CD4-positive, alpha-beta memory T cell (primary cell): ENCODE measurements at places on chromosomes 16 and 17.

DNA sequence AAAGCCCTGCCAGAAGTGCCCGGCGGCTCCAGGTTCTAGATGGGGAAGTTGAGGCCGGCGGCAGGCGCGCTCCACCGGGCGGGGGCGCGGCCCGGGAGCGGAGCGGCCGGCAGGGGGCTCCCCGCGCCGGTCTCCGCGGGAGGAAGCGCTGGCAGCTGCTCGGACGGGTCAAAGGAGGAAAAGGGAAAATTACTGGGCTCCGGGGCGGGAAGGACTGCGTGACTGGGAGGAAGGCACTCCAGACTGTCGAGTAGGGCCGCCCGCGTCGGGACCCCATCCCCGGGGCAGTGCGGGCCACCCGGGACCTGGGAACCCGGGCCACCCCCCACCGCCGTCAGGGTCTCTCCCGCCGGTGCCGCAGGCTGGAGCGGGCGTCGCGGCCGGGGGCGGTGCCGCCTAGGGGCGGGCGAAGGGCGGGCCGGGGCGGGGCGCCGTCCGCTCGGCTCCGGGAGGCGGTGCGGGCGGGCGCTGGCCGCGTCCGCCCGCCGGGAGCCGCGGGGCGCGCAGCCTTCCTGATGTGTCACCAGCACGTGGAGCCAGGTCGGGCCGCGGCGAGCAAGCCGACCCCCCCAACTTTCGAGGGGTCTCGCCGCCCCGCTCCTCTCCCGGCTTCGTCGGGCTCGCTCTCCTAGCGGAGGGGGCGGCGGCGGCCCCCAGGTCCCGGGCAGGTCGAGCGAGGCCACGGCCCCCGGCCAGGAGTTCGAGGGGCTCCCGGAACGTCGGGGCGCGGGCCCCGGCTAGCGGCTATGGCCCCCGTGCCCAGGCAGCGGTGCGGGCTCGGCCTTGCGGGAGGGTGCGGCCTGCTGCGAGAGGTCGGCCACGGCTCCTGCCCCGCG lies 167.5 kb downstream of the RAB11FIP4 start:
- no peaks in the 10 kb centered on the region for H3K27me3 ChIP-seq
- H3K36me3 ChIP-seq, result no peaks in the 10 kb centered on the region
- no peak overlapping the region for H3K27ac ChIP-seq
- peaks cover 6% of the 10 kb centered on the region for H3K4me1 ChIP-seq
- peak overlapping the region; percentile 29 for H3K4me3 ChIP-seq

- H3K27ac ChIP-seq, result no peak overlapping the region
- H3K4me3 ChIP-seq, result no peak overlapping the region
- no peaks in the 10 kb centered on the region for H3K36me3 ChIP-seq
- no peak for DNase-seq
- H3K27me3 ChIP-seq, result no peaks in the 10 kb centered on the region
Observed at GRCh38 chr17:5962371-5962770, 107.8 kb upstream of the WSCD1 start.

DNA sequence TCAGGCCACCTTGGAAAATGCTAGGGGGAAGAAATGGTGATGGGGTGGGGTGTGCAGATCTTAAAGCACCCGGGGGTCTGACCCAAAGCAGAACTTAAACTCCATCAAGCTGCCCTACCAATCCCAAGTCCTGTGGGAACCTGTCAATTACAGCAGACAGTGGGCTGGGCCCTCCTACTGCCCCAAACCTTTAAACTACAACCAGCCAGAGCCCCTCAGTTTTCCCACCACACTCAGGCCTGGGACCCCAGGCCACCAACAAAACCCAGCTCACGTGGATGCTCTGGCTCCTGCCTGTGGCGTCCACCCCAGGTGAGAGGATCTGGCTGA lies 2.7 kb downstream of the MYO18A start:
- H3K36me3 ChIP-seq, result no peaks in the 10 kb centered on the region
- no peak overlapping the region for H3K4me3 ChIP-seq
- DNase-seq, result no peak
- H3K27me3 ChIP-seq, result no peaks in the 10 kb centered on the region
- H3K4me1 ChIP-seq, result peaks cover 22% of the 10 kb centered on the region

DNA sequence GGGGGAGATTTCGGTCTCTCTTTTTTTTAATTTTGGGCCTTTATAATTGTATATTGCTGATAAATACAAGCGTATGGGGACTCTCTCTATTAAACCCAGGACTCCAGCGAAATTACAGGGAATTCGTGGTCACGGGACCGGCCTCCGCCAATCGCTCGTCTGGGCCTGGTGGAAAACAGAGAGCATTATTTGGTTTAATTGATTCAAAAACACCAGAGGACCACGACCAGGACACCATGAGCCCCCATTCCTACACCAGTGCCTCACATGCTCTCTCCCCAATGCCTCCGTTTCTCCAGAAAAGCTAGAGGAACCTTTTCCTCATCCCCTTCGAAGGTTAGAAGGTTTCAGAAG lies at the start of gene HOXB2:
TSS of gene HOXB2 (minus strand) at position 88 of the 354 bp plus-strand sequence. CDS start 198 bp downstream, outside the sequence.
- H3K27ac ChIP-seq, result peak within 1 kb of the TSS; percentile 86
- peaks cover 36% of the 10 kb centered on the region for H3K4me1 ChIP-seq
- DNase-seq, result no peak
- no peaks in the 10 kb centered on the region for H3K36me3 ChIP-seq
- H3K27me3 ChIP-seq, result no peaks in the 10 kb centered on the region

- H3K27ac ChIP-seq, result no peak overlapping the region
- peaks cover 55% of the 10 kb centered on the region for H3K4me1 ChIP-seq
- H3K27me3 ChIP-seq, result no peaks in the 10 kb centered on the region
- H3K4me3 ChIP-seq, result no peak overlapping the region
- peak; percentile 44 for DNase-seq
Observed at GRCh38 chr17:63598281-63598680, 2.4 kb upstream of the TACO1 start.

GRCh38 chr16:68760671-68761275 lies 23.7 kb downstream of the CDH1 start:
- H3K36me3 ChIP-seq, result no peaks in the 10 kb centered on the region
- H3K4me1 ChIP-seq, result peaks cover 16% of the 10 kb centered on the region
- H3K27ac ChIP-seq, result no peak overlapping the region
- H3K4me3 ChIP-seq, result no peak overlapping the region
- no peaks in the 10 kb centered on the region for H3K27me3 ChIP-seq
- no peak for DNase-seq

DNA sequence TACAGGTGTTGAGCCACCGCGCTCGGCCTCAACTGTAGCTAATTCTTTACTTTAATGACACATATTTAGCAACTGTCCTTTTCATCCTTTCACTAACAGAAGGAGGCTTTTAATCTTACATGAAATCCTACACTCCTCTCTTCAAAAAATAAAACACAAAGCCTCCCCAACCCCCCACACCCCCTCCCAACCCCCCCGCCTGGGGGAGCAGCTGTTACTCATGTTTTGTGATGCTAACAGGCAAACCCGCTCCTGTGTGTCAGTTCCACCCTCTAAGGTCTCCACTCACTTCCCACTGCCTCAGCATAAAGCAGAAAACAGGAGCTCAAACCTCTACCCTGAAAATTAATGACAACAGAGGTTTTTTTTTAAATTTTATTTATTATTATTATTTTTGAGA lies 55.4 kb upstream of the SLC25A19 start:
- H3K4me3 ChIP-seq, result no peak overlapping the region
- H3K4me1 ChIP-seq, result peaks cover 98% of the 10 kb centered on the region
- peak; percentile 48 for DNase-seq
- no peaks in the 10 kb centered on the region for H3K27me3 ChIP-seq
- no peaks in the 10 kb centered on the region for H3K36me3 ChIP-seq

GRCh38 chr16:1794908-1795666 lies 1.6 kb upstream of the IGFALS start:
- no peak overlapping the region for H3K4me3 ChIP-seq
- H3K4me1 ChIP-seq, result no peaks in the 10 kb centered on the region
- H3K27me3 ChIP-seq, result no peaks in the 10 kb centered on the region
- no peak overlapping the region for H3K27ac ChIP-seq
- H3K36me3 ChIP-seq, result no peaks in the 10 kb centered on the region

DNA sequence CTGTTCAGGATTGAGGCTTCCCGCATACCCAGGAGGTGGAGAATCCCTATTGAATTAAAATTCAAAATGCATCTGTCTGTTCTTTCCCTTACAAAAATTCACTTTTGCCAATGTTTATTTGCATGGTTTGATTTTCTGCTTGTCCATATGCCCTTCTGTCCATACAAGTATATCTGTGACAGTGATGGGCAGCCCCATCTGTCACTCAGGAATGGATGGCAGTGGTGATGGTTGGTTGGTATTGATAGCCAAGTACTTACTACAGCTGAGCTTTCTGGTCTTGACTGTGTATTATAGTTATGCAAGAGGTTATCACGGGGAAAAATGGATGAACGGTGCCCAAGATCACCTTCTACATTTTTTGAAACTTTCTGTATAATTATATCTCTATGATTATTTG lies 171.0 kb downstream of the RBFOX1 start:
- no peaks in the 10 kb centered on the region for H3K27me3 ChIP-seq
- H3K36me3 ChIP-seq, result no peaks in the 10 kb centered on the region
- no peak overlapping the region for H3K27ac ChIP-seq
- no peak for DNase-seq
- no peaks in the 10 kb centered on the region for H3K4me1 ChIP-seq

DNA sequence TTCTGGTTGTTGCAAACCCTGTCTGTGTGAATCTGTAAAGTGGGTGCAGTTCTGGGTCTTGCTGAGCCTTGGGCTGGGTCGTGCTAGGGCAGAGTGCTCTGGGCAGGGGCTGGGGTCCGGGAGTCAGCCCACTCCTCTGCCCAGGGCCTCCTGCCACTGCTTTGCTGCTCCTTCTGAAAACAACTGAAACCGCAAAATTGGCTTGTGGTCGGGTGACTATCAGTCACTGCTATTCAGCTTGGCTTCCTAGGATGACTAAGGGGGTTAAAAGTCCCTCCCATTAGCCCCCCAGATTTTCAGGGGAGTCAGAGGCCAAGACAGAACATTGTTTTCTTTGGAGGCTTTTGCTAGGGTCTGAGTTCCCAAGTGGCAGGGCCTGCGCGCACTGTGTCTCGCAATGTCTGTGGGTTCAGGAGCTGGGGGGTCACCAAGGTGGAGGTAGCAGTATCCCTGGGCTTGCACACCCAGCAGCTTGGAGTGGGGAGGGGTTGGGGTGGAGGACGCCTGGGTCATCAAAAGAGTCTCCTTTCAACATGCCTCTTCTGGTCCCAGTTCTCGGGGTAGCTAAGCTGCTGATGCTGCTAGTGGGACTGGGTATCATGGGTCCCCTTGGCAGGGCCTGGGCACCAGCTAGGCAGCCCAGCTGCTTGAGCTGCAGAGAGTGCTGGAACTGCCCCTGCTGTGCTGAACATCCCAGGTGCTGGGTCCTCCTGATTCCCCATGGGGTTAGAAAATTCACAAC lies 13.5 kb upstream of the TBX21 start:
- H3K27me3 ChIP-seq, result no peaks in the 10 kb centered on the region
- no peak overlapping the region for H3K4me3 ChIP-seq
- no peak for DNase-seq
- no peak overlapping the region for H3K27ac ChIP-seq

- H3K4me3 ChIP-seq, result peak overlapping the region; percentile 23
- no peaks in the 10 kb centered on the region for H3K27me3 ChIP-seq
- DNase-seq, result no peak
Observed at GRCh38 chr16:30053376-30054015, 12.1 kb upstream of the ALDOA start.

- no peak for DNase-seq
- H3K4me1 ChIP-seq, result peaks cover 10% of the 10 kb centered on the region
- no peaks in the 10 kb centered on the region for H3K36me3 ChIP-seq
- no peak overlapping the region for H3K4me3 ChIP-seq
- no peak overlapping the region for H3K27ac ChIP-seq
Observed at GRCh38 chr16:29684679-29685078, 5.7 kb downstream of the QPRT start.

DNA sequence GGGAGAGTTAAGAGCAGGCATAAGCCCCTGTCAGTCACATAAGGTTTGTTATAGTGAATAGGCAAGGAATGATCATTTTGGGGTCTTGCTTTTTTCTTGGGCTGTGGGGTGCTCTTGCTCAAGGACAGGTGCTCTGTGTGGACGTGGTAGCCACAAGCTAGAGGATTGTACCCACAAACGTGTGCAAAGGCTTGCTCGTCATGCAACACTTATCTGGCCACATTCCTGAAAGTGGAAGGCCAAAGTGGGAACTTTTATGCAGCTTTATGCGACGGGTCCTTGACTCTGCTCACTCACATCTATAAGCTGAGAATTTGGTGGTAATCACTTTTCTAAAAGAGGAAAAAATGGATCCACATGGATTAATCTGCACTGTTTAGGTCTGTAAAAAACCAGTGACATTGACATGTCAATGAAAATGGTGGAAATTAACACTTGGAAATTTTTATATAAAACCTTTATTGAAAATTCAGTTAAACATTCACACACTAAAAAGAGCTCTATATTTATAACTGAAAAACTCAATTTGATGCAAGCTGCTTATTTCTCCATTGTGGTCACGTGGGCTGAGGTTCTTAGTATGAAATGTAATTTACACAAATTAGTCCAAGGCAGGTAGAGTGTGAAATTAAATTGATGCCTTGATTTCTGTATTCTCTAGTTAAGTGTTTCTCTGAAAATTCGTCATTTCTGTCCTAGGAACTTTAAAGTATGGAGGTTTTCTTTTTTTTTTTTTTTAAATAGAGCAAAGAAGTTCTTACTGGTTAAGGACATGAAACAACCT lies 162.3 kb downstream of the MSI2 start:
- no peaks in the 10 kb centered on the region for H3K4me1 ChIP-seq
- no peak overlapping the region for H3K27ac ChIP-seq
- H3K27me3 ChIP-seq, result no peaks in the 10 kb centered on the region
- H3K4me3 ChIP-seq, result no peak overlapping the region

DNA sequence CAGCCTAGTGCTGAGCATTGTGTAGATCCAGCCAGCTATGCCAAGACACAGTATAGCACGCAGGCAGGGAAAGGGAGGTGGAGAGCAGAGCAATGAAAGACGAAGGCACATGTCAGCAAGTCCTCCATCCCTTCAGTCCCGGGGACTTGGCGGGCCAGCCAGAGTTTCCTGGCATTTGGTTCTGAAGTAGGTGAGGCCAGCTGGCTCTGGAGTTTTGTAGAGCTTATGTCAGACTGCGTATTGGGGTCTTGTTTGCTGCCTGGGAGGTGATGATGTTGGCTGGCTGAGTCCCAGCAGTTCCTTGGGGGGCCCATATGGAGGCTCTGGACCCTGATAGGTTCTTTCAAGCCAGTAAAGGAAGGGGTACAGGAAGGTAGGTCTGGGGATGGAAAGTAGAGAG lies 55.7 kb upstream of the AKTIP start:
- DNase-seq, result no peak
- no peaks in the 10 kb centered on the region for H3K4me1 ChIP-seq
- H3K27me3 ChIP-seq, result no peaks in the 10 kb centered on the region
- no peaks in the 10 kb centered on the region for H3K36me3 ChIP-seq
- H3K4me3 ChIP-seq, result no peak overlapping the region

DNA sequence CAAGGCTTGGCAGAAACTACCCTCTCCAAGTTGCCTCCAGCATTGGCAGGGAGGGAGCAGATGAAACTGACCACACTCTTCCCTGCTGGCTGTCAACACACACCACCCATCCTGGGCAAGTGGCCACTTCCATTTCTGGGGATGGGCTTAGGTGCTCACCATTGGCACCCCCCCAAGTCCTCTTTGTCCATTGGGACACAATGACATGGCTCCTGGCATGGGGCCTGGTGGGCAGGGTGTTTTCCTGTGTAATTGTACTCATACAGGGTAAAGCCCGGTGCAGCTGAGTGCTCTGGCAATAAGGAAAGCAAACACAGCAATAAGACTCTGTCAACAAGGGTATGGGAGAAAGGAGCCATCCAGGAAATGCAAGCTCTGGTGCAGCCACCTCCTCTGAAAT lies 22.6 kb downstream of the SCNN1B start:
- no peak for DNase-seq
- H3K27me3 ChIP-seq, result no peaks in the 10 kb centered on the region
- no peaks in the 10 kb centered on the region for H3K4me1 ChIP-seq
- H3K4me3 ChIP-seq, result no peak overlapping the region
- H3K36me3 ChIP-seq, result no peaks in the 10 kb centered on the region

- no peaks in the 10 kb centered on the region for H3K4me1 ChIP-seq
- no peak for DNase-seq
- no peak overlapping the region for H3K4me3 ChIP-seq
- peaks cover 5% of the 10 kb centered on the region for H3K36me3 ChIP-seq
Observed at GRCh38 chr17:14060706-14061105, 8.6 kb upstream of the COX10 start.
